Psoas muscle (tissue), 8 donors: ENCODE measurements at places on chromosomes 12 and 14. TPM values are rescaled to one million over a fixed set of nuclear protein-coding genes. Genes with fewer than 3 reads are reported as not detected.

GRCh38 chr14:22653012-22653621, 9.0 kb upstream of the OR6J1 start:
- DNase-seq, result peak; percentile 29

DNA sequence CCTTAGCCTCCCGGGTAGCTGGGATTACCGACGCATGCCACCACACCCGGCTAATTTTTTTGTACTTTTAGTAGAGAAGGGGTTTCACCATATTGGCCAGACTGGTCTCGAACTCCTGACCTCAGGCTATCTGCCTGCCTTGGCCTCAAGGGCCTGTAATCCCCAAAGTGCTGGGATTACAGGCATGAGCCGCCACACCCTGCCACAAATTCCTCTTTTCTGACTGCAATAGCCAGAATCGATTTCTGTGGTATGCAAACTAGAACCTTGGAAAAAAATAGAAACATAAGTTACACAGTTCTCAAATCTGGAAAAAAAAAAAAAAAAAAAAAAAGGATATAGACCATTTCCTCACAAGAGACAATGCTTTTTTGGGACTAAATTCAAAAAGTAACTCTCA, 184.6 kb upstream of the EGLN3 start:
- DNase-seq, result no peak

GRCh38 chr12:53065975-53066931, 12.9 kb downstream of the SPRYD3 start:
- peak; percentile 93 for DNase-seq

The RPGRIP1 gene
- total RNA-seq, result not detected

DNA sequence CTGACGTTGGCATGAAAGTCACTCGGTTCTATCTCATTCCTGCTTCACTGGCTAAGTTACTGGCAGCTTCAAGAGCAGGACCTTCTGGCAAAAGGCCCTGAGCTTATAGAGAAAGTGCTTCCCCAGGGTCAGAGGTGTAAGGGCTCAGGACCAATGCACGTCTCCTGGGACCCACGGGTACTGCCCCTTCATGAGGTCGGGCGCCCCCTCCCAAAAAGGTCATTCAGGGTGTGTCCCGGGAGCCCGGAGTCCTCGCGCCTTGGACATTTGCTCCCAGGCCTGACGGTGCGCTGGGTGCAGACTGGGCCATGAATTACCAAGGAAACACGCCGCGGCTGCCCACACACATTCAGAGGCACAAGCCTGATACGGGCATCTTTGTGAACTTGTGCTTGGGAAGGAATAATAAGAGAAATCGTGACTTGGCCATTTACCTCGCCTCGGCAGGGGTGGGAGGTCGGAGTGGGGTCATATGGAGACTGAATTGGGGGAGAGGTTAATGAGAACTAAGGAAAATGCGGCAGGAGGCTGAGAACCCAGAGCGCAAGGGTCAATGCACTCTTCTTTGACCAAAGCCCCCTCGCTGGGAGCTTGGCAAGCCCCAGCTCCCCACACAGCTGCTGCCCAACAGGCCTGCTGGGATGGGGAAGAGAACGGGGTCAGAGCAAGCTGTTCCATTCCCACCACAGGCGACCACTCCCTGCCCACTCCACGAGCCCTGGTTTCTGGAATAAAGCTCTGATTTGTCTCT, 15.7 kb upstream of the SLC6A12 start:
- no peak for DNase-seq
